Epithelial cell of proximal tubule (primary cell): ENCODE measurements at places on chromosomes 6 and 20. TPM values are rescaled to one million over a fixed set of nuclear protein-coding genes. Genes with fewer than 3 reads are reported as not detected.

- no peak for DNase-seq
These were observed 4.3 kb upstream of the KCNG1 start for GRCh38 chr20:51027035-51027795.

DNA sequence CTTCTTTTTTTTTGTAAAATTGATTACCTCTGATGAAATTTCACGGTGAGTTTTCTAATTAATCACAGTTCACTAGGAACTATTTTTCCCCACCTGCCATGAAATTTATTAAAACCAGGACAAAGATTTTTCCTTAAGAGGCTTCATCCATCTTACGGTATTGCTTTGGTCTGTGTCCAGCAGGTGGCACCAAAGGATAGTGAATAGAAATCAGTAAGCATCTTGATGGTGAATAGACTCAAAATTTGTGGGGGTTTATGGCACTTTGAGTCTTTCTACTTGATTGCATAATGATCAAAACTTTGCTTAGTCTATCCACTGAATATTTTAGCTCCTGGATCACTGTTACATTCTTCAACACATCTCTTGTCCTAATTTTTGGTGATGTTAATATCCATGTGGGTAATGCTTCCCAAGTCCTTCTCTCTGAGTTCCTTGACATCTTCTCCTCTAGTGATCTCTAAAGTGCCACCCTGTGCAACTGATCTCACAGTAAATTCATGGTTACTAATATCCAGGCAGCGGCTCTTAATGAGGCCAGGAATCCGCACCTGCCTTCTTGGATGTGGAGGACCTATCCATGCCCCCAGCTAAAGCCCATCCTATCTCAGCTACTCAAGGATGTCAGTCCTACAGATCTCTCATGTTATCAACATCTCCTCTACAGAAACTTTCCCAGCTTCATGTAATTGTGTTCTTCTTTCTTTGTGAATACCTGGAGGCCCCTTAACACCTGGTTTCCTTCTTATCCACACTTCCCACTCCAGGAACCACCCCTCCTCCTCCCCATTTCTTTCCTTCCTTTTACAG lies 54.5 kb downstream of the STMND1 start:
- peak; percentile 49 for DNase-seq

Gene MOG
- total RNA-seq, result not detected in 2 replicates

- no peak for DNase-seq
These were observed 168.1 kb upstream of the FLRT3 start for GRCh38 chr20:14505476-14505875.

Gene TNFRSF6B
- 509 and 817 TPM in 2 replicates for total RNA-seq

DNA sequence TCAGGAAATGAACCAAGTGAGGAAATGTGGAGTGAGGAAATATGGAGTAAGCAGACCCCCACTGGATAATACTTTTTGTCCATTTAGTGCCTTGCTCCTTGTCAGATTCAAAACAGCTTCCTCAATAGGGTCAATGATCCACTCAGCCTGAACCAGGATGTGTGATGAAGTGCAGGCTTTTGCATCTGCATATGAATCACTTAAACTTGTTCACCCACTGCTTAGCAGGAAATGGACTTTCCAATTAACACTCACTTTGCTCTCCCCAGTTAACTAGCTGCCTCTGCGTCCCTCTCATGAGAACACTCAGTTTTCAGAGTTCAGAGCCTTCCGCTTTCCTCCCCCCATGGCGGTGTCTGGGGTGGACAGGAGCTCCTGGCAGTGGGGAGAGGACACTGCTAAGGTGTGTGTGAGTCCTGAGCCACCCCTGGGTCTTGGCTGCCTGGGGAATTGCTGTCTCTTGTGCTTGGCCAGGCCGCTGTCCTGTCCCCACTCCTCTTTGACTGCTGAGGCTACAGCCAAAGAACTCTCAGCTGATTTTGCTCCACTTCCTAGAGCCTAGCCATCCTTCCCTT lies 621.8 kb downstream of the CDH26 start:
- no peak for DNase-seq

DNA sequence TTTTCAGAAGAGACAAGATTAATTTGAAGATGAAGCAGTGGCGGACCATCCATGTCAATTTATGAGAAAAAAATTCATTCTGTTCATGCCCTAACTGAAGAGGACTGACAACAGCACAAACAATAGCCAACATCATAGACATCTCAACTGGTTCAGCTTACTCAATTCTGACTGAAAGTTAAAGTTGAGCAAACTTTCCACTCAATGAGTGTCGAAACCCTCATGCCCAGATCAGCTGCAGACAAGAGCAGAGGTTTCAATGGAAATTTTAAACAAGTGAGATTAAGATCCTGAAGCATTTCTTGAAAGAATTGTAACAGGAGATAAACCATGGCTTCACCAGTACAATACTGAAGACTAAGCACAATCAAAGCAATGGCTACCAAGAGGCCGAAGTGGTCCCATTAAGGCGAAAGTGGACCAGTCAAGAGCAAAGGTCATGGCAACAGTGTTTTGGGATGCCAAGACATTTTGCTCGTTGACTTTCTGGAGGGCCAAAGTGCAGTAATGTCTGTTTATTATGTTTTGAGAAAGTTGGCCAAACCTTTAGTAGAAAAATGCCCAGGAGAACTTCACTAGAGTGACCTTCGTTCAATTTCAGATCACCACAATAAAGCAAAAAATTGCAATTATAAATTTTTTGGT lies 6.1 kb upstream of the SFT2D1 start:
- no peak for DNase-seq

Gene SMLR1
- not detected in 2 replicates for total RNA-seq

- no peak for DNase-seq
These were observed 11.4 kb upstream of the GRM4 start for GRCh38 chr6:34157236-34157830.

- DNase-seq, result no peak
These were observed 23.1 kb downstream of the SPATA2 start for GRCh38 chr20:49892260-49892659.
